Kasumi-1 (cell line): ENCODE measurements at places on chromosomes 5 and 9.

DNA sequence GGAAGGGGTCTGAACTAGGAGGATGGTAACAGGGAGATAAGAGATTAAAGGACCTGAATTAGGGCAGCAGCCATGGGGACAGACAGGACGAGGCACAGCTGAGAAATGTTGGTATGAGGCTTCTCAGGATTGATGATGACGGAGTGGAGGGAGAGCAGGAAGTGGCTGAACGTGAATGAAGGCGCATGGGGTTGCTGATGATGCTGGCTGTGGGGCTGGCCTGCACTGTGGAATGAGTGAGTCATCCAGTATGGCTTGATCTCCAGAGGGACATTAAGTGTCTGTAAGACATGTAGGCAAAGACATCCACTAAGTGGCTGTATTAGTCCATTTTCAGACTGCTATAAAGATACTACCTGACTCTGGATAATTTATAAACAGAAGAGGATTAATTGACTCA lies 256.4 kb downstream of the ICE1 start:
- no peak for DNase-seq

DNA sequence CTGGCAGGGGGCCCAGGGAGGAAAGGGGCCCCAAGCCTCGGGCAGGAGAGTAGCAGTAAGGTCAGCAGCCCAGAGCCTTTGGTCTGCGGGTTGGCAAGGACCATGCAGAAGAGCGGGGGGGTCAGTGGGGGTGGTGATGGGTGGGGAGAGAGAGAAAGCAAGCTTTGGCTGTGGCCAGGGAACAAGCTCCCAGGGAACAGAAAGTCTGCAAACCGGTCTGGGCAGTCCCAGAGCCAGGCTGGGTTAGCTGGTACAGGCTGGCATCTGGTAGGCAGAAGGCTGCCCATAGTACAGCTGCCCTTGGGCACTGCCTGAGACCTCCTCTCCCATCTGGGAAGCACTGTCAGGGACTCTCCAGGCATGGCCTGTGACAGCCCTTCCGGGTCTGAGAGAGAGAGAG lies 10.5 kb upstream of the EPB41L4B start:
- DNase-seq, result no peak

DNA sequence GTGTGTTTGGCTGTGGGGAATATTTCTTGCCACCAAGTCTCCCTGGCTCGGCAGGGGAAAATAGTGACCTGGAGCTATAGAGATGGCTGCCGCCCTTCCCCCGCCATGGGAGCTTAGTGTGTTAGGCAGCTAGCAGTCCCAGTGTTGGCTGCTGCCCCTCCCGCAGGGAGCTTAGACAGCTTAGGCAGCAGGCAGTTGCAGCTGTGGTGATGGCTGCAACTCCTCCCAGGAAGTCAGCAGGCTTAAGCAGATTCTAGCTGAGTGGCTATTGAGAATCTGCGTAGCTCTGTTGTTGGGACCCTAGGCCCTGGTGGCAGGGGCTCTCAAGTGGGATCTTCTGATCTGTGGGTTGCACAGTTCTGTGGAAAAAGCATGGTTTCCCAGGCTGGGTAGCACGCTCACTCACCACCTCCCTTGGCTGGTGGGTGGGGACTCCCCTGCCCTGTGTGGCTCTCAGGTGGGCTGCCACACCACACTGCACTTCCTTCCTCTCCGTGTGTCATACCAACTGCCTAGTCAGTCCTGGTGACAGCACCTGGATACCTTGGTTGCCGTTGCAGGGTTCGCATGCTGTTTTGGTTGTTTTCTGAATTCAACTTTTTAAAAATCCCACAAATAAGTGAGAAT lies 9.3 kb downstream of the OR1N2 start:
- DNase-seq, result no peak

- no peak for DNase-seq
These were observed 9.5 kb downstream of the SH3GL2 start for GRCh38 chr9:17588395-17588794.

DNA sequence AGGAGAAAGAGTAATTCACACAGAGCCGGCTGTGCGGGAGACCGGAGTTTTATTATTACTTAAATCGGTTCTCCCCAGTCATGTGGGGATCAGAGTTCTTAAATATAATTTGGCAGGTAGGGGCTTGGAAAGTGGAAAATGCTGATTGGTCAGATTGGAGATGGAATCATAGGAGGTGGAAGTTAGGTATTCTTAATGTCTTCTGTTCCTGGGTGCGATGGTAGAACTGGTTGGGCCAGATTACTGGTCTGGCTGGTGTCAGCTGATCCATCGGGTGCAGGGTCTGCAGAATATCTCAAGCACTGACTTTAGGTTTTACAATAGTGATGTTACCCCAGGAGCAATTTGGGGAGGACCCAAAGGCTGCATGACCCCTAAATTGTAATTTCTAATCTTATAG lies 4.6 kb upstream of the CERCAM start:
- no peak for DNase-seq

GRCh38 chr9:134655586-134656333 lies 14.2 kb downstream of the COL5A1 start:
- DNase-seq, result no peak

- no peak for DNase-seq
These were observed 64.0 kb downstream of the POU5F2 start for GRCh38 chr5:93677359-93677891.

- DNase-seq, result no peak
These were observed 219.8 kb upstream of the TBCA start for GRCh38 chr5:77995793-77996409.

DNA sequence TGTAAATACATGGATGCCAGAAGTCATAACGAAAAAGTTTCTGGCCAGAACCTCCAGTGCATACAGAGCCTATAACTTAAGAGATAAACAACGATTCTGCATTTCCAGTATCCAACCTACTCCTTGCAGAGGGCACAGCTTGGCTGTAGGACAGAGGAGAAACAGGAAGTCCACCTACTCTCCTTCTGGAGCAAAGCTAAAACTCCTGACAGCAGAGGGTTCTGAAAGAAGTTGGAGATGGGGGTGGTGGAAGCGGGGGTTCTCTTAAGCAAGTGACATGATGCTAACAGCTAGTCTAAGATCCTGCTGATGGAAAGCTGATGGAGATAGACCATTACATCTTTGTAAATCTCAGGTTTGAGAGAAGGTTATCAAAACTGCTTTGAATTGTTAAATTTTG lies 35.5 kb upstream of the CTNNAL1 start:
- no peak for DNase-seq

GRCh38 chr5:126610616-126611015 lies 9.9 kb downstream of the PHAX start:
- DNase-seq, result no peak

DNA sequence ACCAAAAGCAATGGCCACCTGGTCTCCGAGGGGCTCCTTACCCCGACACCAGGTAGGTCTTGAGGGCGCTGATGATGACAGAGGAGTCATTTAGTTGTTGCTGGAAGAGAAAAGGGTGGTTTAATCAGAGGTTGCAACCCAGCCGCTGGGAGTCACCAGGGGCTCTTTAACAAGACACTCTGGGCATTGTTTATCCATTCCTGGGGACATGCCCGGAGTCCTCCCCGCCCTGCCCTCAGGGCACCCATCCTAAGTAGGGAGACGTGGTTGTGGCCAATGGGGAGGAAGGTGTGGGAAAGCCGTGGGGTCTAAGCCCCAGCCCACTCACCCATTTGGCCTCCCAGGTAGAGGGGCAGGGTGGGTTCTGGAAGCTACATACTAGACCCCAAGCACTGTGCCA lies 3.1 kb downstream of the PTGES2 start:
- no peak for DNase-seq

DNA sequence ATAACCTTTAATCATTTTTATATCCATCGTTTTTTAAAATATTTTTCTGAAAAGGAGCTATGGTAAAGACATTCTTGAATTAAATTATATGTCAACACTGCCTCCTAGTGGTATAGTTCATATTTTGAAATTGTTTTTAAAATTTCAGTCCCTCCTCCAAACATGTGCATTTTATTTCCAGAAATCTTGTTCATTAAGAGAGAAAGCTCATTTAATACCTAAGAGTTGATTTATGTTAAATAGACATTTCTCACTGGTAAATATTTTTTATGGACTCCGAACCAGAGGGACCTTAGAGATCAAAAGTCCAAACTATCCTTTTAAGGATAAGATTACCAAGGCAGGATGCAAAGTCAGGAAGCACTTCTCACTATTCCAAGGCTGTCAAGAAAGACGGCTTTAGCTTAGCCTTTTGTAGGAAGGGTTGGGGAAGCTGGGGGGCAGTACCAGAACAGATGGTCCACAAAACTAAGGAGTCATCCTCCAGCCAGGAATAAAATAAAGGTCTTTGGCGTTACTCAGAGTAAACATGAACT lies 21.6 kb downstream of the BHMT start:
- DNase-seq, result peak; percentile 84

DNA sequence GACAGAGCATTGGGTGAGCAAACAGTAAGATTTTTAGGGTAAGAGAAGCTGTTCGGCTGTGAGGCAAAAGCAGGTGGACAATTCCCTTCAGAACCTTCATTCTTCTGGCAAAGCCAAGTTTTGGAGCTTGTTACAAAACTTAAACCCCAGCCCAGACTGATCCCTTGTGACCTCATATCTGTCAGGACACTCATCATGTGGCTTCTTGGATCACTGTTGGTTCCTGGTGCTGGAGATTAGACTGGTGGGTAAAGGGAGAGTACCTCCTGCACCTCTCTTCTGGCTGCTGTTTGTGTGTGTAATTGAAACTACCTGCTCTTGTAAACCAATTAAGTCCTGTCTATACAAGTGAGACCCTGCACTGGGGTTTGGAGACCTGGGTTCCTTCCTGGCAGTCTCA lies 21.0 kb downstream of the LARP1 start:
- no peak for DNase-seq

DNA sequence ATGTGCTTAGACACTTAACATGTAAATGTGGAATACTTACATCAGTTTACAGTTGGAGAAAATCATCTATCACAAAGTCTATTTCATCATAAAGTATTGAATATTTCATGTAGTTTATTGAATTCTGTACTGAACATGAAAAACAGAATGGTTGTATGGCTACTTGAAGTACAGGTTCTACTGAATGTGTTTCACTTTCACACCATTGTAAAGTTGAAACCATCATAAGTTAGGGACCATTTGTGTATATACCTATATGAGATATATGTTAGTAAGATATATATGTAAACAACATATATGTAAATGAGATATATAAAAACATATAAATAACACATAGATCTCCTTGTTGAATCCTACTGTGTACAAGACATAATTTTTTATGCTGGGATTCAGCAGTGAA lies 63.0 kb upstream of the TAF11L2 start:
- no peak for DNase-seq

DNA sequence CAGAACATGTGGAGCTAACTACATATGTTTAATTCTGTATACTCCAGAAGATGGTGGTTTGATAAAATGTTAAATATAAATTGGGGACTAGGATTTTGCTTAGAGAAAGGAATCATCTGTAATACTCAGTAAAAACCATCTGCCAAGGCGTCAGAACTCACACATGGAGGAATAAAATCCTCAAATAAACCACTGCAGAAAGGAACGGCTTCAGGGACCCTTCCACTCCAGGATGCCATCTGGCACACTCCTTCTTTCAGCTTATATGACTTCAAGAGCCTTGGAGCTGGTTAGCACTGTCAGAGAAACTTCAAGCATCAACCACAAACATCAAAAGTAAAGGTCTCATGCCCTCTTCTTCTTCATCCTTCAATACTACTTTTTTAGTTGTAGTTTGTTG lies 360.6 kb downstream of the PLK2 start:
- DNase-seq, result no peak
